Activated CD8-positive, alpha-beta memory T cell treated with anti-CD3 and anti-CD28 coated beads, Interleukin-2, amount 10 ng/mL, durations not matched to agents 7 days and 5 days (primary cell): ENCODE measurements at places on chromosomes 1 and 21. TPM values are rescaled to one million over a fixed set of nuclear protein-coding genes. Genes with fewer than 3 reads are reported as not detected.

SPRR2E gene
- total RNA-seq = not detected

PHACTR4 gene
- total RNA-seq = 27.8 TPM

ADAM30 gene
- not detected for total RNA-seq

TBX15 gene
- not detected for total RNA-seq

OR2T27 gene
- total RNA-seq = not detected

GPR89A gene
- 50.5 TPM for total RNA-seq

UMODL1 gene
- not detected for total RNA-seq

DNASE2B gene
- total RNA-seq = not detected

CFAP141 gene
- not detected for total RNA-seq

EFNA1 gene
- not detected for total RNA-seq

FCER1G gene
- total RNA-seq = 5.8 TPM
